Activated CD4-positive, alpha-beta T cell treated with anti-CD3 and anti-CD28 coated beads, Interleukin-2, amount 50 U/mL, for 1 hour (primary cell): ENCODE measurements at places on chromosomes 5 and 9.

DNA sequence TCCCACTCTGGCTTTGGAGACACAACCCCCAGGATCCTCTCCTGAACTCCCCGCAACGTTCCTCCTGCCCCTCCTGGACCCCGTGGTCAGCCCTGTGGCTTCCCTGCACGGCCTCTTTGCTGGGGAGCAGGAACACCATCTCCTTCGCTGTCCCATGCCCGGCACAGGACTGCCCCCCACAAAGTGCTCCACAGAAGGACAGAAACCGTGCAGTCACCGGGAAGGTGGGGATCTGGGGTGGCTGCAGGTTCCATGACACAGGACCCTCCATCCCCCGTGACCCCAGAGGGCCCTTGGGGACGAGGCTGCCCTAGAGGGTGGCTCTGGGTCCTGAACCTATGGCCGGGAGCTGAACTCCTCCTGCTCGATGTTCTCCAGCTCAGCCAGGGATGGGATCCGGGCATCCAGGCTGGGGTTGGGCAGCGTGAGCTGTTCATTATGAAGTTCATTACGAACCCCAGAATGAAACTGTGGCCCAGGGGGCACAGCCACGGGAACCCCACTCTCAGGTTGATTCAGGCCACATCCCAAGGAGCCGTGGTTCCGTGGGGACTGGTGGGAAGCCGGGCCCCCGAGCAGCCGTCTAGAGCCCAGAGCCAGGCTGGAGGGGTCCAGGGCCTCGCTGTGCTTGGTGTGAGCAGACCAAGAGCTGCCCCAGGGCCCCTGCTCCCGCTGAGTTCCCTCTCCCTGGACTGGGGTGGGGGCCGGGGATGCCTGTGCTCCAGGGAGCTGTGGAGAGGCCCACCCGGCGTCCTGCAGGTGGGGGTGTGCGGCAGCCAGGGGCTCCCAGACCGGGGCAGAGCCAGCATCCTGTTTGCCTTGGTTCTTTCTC is 684 bp upstream of the SLC6A19 start:
- no peak for DNase-seq

GRCh38 chr5:177470759-177471536 is 2.5 kb downstream of the DBN1 start:
- DNase-seq: no peak

- no peak for DNase-seq
Observed at GRCh38 chr5:142938266-142938880, 168.2 kb downstream of the ARHGAP26 start.

- no peak for DNase-seq
Observed at GRCh38 chr9:83932011-83932410, 10.8 kb upstream of the KIF27 start.

GRCh38 chr9:95460518-95461164 is 56.1 kb downstream of the PTCH1 start:
- no peak for DNase-seq

DNA sequence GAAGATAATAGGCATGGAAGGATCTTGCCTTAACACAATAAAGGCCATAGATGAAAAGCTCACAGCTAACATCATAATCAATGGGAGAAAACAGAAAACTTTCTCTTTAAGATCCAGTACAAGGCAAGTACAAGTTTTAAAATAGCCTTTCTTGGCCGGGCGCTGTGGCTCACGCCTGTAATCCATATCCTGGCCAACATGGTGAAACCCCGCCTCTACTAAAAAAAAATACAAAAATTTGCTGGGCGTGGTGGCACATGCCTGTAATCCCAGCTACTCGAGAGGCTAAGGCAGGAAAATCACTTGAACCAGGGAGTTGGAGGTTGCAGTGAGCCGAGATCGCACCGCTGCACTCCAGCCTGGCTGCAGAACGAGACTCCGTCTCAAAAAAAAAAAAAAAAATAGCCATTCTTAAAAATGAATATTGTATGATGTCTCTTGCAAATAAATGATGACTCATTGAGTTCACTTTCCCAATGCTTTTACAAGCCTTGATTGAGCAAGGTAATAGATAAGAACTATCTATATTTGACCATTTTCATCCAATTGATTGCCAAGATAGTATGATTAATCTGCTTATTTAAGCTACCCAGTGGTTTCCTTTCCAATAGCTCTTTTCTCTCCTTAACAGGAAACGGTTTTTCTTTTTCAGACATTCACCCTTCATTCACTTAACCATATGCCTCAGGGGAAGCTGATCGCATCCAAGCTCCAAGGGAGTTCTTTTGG is 15.8 kb downstream of the CCDC152 start:
- DNase-seq: no peak

DNA sequence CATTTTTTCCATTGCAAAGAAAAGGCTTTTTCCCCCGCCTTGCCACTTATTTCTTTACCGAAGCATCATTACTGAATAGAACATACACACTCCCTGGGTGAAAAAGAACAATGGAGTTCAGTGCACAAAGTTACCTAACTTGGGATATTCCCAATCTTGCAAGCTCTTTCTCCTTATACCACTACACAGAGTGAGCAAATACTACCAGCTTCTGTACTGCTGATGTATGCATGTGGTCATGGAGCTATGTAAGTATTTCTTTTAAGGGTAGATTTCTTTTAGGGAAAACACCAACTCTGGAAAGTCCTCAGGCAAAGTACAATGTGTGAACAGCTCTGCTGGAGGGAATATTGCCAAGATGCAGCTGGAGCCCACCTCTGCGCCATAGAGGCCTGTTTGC is 81.1 kb downstream of the AOPEP start:
- DNase-seq: no peak

GRCh38 chr5:130141659-130142320 is 237.5 kb downstream of the CHSY3 start:
- no peak for DNase-seq

- no peak for DNase-seq
Observed at GRCh38 chr9:130539420-130540223, 39.8 kb upstream of the FUBP3 start.

- DNase-seq: no peak
Observed at GRCh38 chr5:32285510-32286138, 27.1 kb downstream of the MTMR12 start.

- no peak for DNase-seq
Observed at GRCh38 chr5:107524111-107524510, 146.6 kb downstream of the EFNA5 start.

DNA sequence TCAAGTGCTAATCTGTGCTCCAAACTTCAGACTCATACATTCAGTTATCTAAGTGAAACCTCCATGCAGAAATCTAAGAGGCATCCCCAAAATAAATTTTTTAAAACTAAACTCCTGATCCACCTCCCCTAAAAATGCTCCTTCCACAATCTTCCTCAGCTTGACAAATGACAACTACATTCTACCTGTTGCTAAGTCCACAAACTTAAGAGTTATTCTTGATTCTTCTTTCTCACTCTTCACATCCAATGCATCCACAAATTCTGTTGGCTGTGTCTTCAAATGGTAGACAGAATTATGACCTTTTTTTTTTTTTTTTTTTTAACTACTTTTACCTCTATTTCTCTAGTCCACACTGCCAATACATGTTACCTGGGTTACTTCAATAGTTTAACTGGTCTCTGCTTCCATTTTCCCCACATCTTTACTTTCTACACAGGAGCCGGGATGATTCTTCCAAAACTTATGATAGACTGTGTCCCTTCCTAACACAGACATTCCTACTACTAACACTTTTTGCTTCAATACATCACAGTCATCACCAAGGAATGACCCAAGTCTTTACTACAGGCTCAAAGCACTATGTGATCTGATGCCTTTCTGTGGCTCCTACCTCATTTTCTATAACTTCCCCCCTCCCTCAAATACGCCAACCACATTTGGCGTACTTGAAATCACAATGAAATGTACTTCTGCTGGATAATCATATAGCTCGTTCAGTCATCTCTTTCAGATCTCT is 143.6 kb downstream of the PDE4D start:
- DNase-seq: no peak

GRCh38 chr9:28439688-28440087 is 866.4 kb upstream of the C9orf72 start:
- DNase-seq: no peak

- no peak for DNase-seq
Observed at GRCh38 chr9:25602400-25603044, 75.7 kb downstream of the TUSC1 start.

DNA sequence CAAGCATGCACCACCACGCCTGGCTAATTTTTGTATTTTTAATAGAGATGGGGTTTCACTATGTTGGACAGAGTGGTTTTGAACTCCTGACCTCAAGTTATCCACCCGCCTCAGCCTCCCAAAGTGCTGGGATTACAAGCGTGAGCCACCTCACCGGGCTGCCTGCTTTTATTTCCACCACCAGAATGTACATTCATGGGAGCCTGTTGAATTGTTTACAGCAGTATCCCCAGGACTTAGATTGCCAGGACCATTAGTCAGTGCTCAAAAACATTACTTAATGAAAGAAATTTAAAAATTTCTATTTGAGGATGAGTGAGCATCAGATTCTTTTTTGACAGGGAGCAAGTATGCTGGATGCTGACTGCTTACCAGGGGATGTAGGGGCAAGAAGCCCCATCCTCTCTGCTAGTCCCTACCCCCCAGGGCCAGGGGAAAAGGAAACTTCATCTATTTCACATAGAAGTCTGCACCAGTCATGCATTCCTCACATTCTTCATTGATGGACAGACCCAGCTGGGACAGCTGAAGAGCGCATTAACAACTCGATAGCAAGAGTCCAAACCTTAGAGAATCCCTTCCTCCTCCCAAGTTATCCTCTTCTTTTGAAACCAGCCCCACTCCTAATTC is 10.3 kb upstream of the RGMB start:
- DNase-seq: no peak

- no peak for DNase-seq
Observed at GRCh38 chr5:71596169-71596568, 9.0 kb downstream of the MCCC2 start.

- no peak for DNase-seq
Observed at GRCh38 chr5:2242539-2242938, 359.8 kb upstream of the IRX4 start.

- no peak for DNase-seq
Observed at GRCh38 chr5:64295101-64295500, 129.5 kb downstream of the RNF180 start.

- DNase-seq: no peak
Observed at GRCh38 chr5:25544652-25545249, 900.0 kb upstream of the CDH10 start.

DNA sequence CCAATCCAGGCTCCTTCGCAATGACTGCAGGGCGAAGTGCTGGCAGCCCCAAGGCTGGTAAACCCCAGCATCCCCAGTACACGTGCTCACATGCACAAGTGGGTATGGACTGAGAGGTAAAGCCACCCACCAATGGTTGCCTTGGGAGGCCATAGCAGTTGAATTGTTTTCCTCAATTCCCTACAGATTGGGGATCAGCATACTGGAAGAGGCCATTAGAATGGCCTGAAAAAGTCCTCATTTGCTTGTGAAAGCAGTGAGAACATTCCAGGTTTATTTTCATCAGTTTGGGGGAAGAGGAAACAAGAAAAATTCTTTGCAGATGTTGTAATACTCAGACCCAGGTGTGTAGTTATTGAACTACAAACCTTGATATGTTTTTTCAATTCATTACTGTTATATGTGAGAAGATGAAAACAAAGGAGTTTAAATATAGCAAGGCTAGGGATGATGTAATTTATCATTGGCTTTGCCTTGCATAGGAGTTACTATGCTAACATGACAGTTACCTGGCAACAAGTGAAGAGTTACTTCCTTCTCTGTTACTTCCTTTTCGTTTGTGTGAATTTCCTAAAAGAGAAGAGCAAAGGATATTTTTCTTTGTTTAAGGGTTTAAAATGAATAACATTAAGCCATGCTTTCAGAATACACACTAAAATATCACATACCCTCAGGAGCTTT is 36.4 kb downstream of the MTMR12 start:
- no peak for DNase-seq

- DNase-seq: no peak
Observed at GRCh38 chr5:124059200-124059599, 547.2 kb downstream of the CSNK1G3 start.

- no peak for DNase-seq
Observed at GRCh38 chr9:78122631-78123030, 91.0 kb upstream of the GNAQ start.

DNA sequence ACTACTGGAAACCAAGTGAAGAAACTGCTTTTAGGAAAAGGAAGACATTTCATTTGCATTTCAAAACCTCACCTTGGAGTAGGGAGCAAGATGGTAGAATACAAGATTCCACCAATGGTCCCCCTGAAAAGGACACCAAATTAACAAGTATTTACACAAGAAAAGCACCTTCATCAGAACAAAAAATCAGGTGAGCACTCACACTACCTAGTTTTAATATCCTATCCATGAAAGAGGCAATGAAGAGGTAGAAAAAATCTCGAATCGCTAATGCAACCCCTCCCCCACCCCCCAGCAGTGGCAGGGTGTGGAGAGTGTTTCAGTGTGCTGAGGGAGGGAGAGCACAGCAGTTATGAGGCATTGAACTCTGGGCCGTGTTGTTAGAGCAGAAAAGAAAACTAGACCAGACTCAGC is 1397.0 kb upstream of the C9orf72 start:
- no peak for DNase-seq

DNA sequence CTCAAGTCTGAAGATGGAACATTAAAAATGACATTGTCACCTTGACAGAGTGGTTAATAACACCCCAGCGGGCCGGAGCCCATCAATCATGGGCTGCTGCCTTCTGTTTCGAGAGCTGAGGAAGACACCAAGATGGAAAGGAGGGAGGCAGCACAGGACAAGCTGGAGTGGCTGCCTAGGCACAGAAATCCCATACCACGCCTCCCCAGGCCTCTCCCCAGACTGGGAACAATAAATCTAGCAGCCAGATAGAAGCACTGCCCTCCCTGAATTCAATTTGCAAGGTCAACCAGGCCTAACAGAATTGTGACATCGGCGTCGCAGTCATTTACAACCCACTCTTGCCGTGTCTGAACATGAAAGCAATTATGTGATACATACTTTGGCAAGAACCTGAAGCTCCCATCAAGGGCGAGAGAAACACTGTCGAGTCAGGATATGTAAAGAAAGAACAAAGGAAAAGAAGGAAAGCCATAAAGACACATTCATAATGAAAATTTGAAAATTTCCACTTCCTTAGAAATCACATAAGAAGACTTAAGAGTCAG is 35.4 kb upstream of the ZNF354A start:
- no peak for DNase-seq

DNA sequence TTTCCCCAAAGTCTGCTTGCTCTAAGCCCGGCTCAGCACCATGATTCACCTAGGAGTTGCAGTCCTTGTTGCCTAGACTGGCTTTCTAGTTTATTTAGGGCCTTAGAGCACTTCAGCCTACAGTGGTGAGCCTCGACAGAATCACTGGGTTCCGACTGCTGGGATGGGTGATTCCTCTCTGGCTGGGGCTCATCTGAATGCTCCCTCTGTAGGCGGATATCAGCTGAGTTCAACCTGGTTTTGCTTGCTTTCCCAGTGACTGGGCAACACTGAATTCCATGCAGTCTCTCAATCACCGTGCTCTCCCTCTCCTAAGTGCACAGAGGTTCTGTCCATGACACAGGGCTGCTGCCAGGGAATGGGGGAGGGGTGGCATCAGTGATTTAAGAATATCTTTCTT is 54.1 kb downstream of the OSMR start:
- no peak for DNase-seq

DNA sequence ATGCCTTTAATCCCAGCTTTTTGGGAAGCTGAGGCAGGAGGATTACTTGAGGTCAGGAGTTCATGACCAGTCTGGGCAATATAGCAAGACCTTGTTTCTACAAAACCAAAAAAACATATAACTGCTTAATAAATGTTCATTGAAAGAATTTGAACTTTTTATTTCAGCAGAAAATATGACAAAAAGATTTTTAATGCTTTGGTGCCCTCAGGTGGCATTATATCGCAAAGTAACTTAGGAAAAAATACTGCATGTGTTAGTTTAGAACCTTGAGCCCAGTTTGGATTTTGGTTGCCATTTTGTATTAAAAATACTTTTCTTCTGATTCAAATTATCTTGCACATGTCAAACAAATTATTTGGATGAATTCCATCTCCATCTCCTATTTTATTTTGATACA is 103.2 kb downstream of the GPBP1 start:
- DNase-seq: no peak
